A172 (cell line): ENCODE measurements at places on chromosomes 13 and 19.

GRCh38 chr13:39777021-39777420 lies 121.6 kb downstream of the COG6 start:
- DNase-seq = no peak

- DNase-seq = no peak
Measured at GRCh38 chr13:35733827-35734226, 257.3 kb upstream of the MAB21L1 start.

GRCh38 chr19:4423416-4424126 lies 21.1 kb downstream of the CHAF1A start:
- no peak for DNase-seq

DNA sequence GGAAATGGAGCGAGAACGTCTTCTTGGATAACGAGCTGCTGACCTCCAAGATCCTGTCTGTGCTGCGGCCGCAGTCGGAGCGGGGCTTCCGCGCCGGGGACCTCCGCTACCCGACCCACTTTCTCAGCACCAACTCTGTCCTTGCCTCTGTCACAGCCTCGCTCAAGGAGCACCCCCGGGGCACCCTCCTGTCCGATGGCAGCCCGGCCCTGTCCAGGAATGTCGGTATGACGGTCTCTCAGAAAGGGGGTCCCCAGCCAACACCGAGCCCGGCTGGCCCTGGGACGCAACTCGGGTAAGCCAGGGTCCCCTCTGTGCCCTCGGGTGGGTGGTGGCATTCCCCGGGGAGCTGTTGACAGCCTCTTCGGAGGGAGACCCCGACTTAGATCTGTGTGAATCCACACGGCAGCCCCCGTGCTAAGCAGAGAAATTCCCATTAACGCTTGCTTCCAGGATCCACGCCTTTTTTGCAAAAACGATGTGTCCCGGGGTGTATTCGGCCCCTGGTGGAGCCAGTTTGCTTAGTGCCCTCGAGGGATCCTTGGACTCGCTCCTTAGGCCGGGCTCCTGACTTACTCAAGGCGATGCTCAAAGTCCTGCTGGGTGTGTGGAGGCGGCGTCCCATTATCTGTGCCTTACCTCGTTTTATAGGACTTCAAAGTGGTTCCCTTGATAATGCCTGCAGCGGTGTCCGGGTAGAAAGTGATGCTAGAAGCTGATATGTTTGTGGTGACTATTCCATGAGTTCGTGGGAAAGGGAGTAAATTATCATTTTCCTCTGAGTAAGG lies 48.5 kb downstream of the PEX11G start:
- no peak for DNase-seq
